Stromal cell of bone marrow (primary cell): ENCODE measurements at places on chromosomes 2 and 18.

- no peak for DNase-seq
These were observed 121.4 kb upstream of the COL3A1 start for GRCh38 chr2:188852772-188853171.

DNA sequence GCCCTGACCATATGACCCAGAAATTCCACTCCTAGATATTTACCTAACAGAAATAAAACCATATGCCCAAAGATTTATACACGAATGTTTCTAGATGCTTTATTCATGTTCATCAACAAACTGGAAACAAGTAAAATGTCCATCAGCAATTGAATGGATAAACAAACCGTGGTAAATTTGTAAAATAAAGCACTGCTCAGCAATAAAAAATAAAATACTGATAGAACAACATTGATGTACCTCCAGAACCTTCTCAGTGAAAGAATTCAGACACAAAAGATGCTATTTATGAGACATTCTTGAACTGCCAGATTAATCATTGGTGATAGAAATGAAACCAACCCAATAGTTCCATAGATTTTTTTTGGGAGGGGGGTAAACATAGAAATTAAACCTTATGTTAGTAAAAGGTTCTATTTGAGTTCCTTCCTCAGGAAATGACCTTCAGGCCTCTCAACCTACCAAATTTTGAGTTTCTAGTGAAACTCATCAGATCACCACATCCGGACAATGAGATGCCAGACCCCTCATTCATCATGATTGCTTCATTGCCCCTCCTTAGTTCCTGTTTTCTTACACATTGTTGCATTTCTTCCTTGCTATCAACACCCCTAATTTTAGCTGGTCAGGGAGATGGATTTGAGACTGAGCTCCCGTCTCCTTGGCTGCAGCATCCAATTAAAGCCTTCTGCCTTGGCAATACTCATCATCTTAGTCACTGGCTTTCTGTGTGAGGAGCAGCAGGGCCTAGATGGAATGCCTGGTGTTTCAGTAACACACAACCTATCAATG, 203.5 kb downstream of the LPIN1 start:
- no peak for DNase-seq

DNA sequence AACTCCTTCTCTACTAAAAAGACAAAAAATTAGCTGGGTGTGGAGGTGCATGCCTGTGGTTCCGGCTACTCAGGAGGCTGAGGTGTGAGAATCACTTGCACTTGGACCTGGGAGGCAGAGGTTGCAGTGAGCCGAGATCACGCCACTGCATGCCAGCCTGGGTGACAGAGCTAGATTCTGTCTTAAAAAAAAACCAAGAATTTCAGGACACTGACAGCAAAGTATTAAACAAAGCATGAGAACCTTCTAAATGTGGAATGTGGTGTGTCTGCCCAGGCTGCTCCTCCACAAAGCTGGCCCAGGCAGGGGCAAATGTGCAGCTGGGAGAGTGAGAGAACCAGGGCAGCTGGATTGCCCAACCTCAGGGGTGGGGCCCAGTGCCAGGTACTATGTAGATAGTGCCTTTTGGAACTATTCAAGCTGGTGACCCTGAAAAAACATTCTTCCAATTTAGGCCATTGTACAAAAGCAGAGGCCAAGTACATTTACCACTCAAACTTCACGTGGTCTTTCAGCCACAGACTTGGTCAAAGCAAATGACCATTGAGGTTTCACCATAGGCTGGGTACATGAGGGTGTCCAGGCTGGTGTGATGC, 6.7 kb upstream of the UGT1A5 start:
- no peak for DNase-seq

GRCh38 chr2:74228772-74229171, 30.4 kb downstream of the MTHFD2 start:
- no peak for DNase-seq

GRCh38 chr2:31151501-31151900, 13.3 kb upstream of the GALNT14 start:
- no peak for DNase-seq

GRCh38 chr2:72920318-72921087, 3.2 kb downstream of the EMX1 start:
- DNase-seq: no peak

- DNase-seq: no peak
These were observed 168.4 kb upstream of the HAAO start for GRCh38 chr2:42960842-42961180.

DNA sequence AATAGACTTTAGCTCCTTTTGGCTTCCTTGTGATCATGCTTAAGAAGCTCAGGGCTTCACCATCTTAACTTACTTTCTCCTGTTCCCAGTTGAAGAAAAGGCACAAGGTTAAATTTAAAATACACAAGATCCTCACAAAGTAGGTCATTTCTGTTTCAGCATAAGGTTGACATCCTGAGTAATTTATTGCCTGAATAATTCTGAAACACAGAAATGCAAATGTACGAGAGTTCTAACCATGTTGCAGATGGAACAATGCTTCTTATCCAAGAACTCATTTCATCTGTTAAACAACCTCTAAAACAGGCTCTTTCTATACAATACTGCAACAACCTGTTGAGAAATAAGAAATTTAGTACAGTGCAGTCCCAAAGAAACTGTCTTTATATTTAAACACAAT, 395.2 kb downstream of the BCL11A start:
- DNase-seq: no peak

- no peak for DNase-seq
These were observed 902 bp downstream of the SS18 start for GRCh38 chr18:26089293-26090129.

GRCh38 chr2:1638281-1638860, 105.9 kb downstream of the PXDN start:
- no peak for DNase-seq

- DNase-seq: peak; percentile 78
These were observed 72.2 kb downstream of the HDAC4 start for GRCh38 chr2:239328351-239329191.

GRCh38 chr2:218438596-218438995, 19.7 kb downstream of the VIL1 start:
- no peak for DNase-seq

GRCh38 chr2:209636076-209636475, 135.6 kb upstream of the UNC80 start:
- DNase-seq: peak; percentile 2

DNA sequence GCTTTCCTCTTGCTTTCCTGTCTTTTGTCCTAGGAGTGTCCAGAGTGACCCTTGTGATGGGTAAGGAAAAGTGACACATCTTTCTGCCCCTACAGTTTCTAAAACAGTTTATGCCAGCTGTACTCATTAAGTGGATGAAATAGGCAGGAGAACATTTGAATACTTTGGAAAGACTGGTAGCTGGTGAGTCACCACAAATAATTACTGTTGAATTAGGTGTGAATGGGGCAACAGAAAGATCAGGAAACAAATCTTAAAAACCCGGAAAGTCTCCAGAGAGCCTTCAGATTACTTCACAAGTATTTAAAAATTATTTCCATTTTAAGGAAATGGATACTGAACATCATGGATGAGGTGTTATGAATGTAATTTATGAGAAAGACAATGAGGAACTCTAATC, 278.5 kb downstream of the CLIP4 start:
- no peak for DNase-seq

GRCh38 chr2:23435250-23436035, 50.5 kb downstream of the KLHL29 start:
- DNase-seq: no peak

DNA sequence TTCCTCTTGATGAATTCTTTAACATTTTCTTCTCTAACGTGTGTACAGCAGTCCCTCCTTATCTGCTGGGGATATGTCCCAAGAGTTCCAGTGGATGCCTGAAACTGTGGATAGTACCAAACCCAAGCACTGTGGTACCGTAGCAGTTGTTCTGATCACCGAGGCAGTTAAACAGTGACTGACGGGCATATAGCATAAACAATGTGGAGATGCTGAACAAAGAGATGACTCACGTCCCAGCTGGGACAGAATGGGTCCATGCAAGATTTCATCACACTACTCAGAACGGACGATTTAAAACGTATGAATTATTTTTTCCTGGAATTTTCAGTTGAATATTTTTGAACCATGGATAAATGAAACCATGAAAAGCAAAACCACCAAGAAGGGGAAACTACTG, 54.5 kb upstream of the SPAG16 start:
- no peak for DNase-seq

DNA sequence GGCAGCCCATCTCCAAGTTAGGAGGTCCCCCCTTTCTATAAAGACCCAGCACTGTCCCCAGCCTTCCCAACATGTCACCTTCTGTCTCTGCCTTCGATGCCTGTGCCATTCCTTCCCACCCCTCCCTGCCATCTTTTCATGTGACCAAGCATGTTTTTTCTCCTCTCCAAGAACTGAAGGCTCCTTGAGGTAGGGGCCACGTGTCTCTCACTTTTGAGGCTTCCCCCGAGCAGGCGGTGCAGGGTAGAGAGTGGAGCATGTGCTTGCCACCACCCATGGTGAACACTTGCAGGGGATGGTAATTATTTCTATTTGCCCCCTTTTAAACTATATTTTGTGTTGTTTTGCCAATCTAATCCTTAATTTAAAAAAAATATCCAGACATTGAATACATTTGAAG, 168.4 kb downstream of the ACKR3 start:
- no peak for DNase-seq

DNA sequence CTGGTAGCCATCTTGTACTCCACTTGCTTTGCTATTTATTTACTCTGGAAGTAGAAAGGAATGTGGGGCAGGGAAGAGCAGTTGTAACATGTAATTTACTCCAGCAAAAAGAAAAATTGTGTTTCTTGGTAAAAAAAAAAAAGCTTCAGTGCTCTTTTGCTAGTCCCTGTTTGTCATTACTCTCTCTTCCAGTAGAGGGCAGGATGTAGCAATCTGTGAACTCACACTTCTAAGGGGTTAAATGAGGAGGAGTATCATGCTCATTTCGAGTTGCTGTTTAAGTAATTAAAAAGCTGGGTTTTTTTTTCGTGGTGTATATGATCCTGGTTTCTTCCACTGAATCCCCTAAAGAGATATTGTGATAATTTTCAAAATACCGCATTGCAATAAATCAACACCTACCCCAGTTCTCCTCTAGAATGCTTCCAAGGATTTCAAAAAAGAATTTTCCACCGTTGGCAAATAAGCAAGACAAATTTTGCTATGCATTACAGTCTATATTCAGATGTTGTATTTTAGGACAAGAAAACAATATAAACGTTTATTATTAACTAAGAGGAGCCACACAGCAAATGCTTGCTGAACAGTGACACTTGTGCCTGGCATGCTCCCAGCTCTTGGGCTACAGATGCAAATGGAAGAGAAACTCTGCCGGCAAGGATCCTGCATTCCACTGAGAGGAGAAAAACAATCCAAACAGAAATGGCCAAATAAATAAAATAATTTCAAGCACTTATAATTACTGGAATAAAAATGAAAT, 261.6 kb downstream of the ASXL3 start:
- DNase-seq: peak; percentile 23

GRCh38 chr2:134762508-134762907, 43.7 kb upstream of the TMEM163 start:
- no peak for DNase-seq

DNA sequence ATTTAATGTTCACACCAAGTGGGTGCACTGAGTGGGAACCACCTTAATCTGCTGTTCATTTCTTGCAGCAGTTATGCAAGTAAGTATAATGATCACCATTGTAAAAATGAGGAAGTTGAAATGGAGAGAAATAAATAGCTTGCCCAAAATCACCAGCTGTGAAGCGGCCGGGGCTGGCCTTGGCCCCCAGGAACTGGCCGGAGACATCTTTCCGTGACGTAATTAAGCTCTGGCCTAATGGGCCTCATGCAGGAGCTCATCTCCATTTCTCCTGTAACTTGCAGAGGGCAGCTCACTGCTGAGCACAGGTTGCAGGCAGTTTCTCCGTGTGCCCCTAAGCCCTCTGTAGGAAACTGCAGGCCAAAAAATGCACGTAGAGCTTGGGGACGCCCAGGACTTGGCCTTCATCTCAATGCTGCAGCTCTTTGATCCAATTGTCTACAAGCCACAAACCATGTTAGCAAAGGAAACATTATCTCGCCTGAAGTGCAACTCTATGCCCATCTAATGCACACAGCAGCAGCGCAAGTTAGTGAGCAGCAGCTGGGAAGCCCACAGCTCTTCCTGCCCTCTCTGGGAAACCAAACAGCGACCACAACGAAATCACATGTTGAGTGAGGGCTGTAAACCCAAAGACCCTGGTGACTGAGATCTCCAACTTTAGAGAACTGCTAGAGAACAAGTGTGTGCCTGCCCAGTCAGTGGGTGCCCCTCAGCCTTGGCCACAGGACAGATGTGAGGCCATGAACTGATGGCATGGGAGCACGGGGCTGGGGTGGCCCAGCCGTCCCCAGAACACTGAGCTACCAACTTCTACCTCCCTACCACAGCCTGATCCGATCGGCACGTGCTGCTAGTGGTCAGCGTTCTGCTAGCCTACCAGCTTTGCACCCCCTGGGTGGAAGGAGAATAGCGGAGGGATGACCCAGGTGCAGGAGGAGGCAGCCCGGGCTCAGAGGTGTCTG, 28.8 kb downstream of the APCDD1 start:
- no peak for DNase-seq
